Cerebellum (tissue), 4 donors: ENCODE measurements at places on chromosomes 13 and 19.

- DNase-seq = peak; percentile 48
These were observed 72.5 kb upstream of the MRI1 start for GRCh38 chr19:13691569-13692435.

- DNase-seq = no peak
These were observed 15.1 kb downstream of the DEDD2 start for GRCh38 chr19:42202290-42202880.

GRCh38 chr19:5681391-5682106 is 722 bp downstream of the HSD11B1L start:
- no peak for DNase-seq

- peak; percentile 68 for DNase-seq
These were observed 136.9 kb downstream of the USP12 start for GRCh38 chr13:27034678-27035111.

DNA sequence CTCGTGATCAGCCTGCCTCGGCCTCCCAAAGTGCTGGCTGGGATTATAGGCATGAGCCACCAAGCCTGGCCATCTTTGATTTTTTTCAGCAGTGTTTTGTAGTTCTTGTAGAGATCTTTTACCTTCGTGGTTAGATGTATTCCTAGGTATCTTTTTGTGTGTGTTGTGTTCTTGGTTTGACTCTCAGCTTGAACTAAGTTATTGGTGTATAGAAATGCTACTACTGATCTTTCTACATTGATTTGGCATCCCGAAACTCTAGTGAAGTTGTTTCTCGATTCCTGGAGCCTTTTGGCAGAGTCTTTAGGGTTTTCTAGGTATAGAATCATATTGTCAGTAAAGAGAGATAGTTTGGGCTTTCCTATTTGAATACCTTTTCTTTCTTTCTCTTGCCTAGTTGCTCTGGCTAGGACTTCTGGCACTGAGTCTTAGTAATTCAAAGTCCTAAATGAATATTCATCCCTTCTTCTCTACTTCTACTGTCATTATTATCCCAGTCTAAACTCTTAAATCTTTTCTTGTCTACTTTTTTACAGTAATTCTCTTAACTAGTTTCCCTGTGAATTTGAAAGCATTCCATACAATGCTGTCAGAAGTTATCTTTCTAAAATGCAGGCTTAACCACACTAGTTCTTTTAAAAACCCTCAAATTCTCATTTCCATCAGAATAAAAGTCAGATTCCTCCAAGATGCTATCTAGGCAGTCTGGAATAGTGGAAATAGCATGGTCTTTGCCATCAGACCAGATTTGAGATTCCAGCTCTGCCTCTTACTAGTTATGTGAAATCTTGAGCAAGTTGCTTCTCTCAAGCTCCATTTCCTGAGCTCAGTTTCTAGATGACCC is 7.0 kb downstream of the GPR18 start:
- no peak for DNase-seq

DNA sequence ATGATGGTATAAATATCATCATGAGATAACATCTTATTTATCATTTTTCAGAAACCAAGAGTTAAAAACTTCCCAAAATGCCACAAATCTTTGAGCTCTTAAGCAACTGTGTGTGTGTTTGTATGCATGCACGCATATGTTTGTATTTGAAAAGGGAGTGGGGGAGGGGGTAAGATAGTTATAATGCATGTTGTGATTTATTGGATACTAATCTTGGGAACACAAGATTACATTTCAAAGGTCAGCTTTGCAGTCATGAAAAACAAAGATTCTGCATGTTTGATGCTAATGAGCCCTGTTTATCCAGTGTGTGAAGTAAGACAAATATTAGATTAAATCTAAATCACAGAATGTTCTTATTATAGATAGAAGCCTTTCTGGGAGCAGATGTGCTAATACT is 355.9 kb downstream of the DCT start:
- DNase-seq = no peak

DNA sequence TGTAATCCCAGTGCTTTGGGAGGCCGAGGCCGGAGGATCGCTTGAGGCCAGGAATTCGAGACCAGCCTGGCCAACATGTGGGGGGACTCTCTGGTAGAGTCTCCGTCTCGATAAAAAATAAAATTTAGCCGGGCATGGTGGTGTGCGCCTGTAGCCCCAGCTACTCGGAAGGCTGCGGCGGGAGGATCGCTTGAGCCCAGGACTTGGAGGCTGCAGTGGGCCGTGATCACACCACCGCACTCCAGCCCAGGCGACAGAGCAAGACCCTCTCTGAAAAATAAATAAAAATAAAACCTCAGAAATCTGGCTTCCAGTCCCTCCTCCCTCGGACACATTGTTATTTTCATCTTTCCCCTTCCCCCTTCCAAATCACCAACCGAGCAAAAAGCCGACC is 332 bp downstream of the IRGQ start:
- DNase-seq = no peak

DNA sequence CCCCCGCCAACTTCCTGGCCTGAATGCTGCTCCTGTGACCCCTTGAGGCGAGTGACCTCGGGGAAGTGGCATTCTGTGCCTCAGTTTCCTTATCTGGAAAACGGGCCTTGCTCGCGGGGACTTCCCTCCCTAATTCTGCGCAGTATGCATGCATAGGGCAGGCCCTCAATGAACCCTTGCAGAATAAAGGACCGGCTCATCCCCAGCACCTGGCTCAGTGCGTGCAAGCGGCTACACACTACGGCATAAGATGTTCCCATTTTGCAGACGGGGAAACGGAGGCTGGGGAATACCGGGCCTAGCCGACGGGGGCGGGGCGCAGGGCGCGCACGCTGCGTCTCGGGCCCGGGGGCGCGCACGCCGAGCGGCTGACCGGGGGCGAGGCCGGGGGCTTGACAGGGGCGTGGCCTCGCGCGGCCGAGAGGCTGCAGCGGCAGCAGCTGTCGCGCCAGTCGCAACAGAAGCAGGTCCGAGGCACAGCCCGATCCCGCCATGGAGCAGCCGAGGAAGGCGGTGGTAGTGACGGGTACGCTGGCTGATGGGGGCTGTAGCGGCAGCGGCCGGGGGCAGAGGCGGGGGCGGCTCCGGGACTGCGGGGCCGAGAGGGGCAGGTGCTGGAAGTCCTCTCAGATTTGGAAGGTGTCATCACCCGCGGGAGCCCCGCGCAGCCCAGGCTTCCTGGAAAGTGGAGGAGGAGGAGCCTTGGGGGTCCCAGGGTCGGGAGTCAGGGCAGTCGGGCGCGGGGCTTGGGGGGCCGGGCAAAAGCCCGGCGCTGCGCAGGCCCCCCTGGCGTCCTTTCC is at the start of gene PGPEP1:
PGPEP1 (plus strand) TSS at position 409 of the 800 bp plus-strand sequence; CDS start at position 493, 84 bp downstream.
- peak; percentile 90 for DNase-seq

DNA sequence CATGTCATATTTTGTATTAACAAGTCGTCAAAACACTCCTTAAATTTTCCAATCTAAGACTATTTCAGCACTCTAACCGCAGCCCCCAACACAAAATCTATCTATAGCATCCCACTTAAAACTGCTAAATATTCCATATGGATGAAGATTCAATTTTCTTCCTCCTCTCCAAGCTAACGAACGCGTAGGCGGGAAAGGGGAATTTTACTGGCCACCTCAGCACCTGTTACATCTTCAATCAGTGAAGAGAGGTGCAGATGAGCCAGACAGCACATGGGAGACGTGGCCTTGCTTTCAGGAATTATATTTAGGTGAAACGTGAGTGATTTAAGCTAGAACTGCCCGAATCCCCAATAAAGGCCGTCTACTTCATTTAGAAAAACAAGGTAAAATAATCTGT is 1.1 kb downstream of the RBM26 start:
- peak; percentile 15 for DNase-seq

GRCh38 chr19:39168258-39169142 is 28.3 kb upstream of the NCCRP1 start:
- DNase-seq = no peak

- DNase-seq = no peak
These were observed 4.1 kb upstream of the ICAM3 start for GRCh38 chr19:10343495-10343894.
